ENCODE measurements at places on chromosomes 3 and 15.

DNA sequence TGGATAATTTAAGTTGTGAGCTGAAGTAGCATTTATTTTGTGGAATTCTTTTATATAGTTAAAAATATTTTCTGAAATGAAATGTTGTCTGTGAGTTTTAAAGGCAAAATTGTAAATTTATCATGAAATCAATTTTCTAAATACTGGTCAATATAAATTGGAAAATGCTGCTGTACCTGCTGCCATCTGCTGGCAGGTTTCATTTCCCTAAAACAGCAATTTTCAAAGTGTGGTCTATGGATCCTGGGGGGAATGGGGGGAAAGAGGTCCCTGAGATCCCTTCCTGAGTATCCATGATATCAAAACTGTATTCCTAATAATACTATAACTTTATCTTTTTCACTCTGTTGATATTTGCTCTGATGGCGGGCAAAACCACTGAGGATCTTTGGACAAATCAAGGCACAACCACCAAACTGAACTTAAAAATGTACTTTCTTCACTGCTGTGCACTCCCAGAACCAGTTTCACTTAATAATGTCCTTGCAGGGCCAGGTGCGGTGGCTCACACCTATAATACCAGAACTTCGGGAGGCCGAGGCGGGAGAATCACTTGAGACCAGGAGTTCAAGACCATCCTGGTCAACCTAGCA lies 17.2 kb upstream of the CCR4 start:
- DNase-seq, result peak; percentile 50

DNA sequence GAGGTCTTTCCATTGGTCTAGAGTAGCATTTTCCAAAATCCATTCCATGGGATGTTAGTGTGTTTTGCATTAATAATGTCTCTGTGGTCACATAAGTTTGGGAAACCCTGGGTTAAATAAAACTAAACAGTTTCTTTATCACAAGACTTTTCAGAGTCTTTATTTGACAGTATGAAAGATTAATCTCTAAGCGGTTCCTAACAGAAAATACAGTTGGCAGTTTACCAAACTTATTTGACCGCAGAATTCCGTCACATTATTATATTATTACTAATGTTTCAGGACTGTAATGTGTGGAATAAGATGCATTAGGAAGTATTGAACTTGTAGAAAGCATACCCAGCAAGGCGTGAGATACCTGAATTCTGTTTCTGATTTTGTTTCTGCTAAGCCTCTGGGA lies 71.5 kb upstream of the ADAMTSL3 start:
- no peak for DNase-seq

DNA sequence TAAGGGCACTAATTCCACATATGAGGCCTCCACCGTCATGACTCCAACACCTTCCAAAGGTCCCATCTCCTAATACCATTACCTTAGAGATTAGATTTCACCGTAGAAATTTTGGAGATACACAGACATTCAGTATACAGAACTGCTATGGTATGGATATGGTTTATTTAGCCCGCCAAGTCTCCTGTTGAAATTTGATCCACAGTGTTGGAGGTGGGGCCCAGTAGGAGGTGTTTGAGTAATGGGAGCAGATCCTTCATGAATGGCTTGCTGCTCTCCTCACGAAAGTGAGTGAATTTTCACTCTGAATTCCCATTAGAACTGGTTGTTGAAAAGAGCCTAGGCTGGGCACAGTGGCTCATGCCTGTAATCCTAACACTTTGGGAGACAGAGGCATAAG lies 7.4 kb downstream of the MKRN3 start:
- no peak for DNase-seq

- peak; percentile 47 for DNase-seq
These were observed 71.0 kb downstream of the ADAMTS7 start for GRCh38 chr15:78739996-78740903.

DNA sequence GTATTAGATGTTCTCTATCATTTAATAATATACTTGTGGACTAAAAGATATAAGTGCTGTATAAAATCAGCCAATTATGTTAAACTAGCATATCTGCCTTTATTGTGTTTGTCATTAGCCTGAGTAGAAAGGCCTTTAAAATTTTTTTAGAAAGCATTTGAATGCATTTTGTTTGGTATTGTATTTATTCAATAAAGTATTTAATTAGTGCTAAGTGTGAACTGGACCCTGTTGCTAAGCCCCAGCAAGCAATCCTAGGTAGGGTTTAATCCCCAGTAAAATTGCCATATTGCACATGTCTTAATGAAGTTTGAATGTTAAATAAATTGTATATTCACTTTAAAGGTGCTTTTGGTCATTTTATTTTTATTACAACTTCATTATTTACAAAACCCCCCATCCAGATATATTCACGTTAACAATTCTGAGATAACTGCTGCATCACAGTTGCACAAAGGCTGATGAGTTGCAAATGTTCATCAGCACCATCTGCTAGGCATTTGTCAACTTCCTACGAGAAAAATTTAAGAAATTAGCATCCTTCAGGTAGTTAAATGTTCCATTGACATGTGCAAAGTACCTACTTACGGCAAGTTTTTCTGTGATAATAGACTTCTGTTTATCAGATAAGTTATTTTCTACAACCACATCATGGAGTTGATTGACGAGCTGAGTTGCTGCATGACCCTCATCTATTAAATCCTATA lies 6.3 kb downstream of the EIF4A2 start:
- no peak for DNase-seq

GRCh38 chr3:177934001-177934891 lies 602.0 kb upstream of the KCNMB2 start:
- peak; percentile 67 for DNase-seq

GRCh38 chr3:10927551-10927950 lies 65.0 kb upstream of the SLC6A1 start:
- peak; percentile 44 for DNase-seq

- DNase-seq, result peak; percentile 90
These were observed at the start of gene ADAMTS9 for GRCh38 chr3:64687781-64688604. Gene ADAMTS9, minus strand, starts transcription at chr3:64688000. Its CDS starts 343 bp downstream, at chr3:64687657.

DNA sequence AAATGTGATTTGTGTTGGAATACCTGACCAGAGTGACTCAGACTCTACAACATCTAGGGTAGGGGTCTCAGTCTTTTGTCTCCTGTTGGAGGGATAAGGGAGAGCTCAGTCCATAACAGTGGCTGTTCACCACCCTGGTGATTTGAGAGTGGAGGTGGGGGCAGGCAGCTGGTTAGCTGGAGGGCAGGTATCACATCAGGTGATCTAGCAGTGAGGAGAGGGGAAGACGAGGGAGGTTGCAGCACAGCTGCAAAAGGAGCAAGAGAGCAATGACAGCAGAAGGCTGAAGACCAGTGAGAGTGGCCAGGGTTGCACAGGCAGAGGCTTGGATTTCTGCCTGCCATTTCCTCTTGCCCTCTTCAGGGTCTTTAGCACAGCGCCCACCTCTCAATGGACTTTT lies 38.4 kb downstream of the PLCL2 start:
- no peak for DNase-seq

GRCh38 chr3:111737706-111738086 lies 121.4 kb upstream of the PHLDB2 start:
- peak; percentile 96 for DNase-seq

- DNase-seq, result no peak
These were observed 163.1 kb downstream of the CLSTN2 start for GRCh38 chr3:140097874-140098635.

DNA sequence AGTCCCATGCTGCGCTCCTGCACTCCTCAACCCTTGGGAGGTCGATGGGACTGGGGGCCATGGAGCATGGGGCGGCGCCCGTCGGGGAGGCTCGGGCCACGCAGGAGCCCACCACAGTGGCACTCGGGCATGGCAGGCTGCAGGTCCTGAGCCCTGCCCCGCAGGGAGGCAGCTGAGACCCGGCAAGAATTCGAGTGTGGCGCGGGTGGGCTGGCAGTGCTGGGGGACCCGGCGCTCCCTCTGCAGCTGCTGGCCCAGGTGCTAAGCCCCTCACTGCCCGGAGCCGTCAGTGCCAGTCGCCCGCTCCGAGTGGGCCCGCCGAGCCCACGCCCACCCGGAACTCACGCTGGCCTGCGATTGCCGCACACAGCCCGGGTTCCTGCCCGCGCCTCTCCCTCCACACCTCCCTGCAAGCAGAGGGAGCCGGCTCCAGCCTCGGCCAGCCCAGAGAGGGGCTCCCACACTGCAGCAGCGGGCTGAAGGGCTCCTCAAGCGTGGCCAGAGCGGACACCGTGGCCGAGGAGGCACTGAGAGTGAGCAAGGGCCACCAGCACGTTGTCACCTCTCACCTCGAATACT lies 200.3 kb downstream of the ROBO2 start:
- no peak for DNase-seq

- DNase-seq, result no peak
These were observed 15.3 kb downstream of the FLNB start for GRCh38 chr3:58023531-58023930.

- no peak for DNase-seq
These were observed 424.1 kb upstream of the KCNMB2 start for GRCh38 chr3:178112134-178112533.

GRCh38 chr3:64861684-64862083 lies 173.9 kb upstream of the ADAMTS9 start:
- no peak for DNase-seq

DNA sequence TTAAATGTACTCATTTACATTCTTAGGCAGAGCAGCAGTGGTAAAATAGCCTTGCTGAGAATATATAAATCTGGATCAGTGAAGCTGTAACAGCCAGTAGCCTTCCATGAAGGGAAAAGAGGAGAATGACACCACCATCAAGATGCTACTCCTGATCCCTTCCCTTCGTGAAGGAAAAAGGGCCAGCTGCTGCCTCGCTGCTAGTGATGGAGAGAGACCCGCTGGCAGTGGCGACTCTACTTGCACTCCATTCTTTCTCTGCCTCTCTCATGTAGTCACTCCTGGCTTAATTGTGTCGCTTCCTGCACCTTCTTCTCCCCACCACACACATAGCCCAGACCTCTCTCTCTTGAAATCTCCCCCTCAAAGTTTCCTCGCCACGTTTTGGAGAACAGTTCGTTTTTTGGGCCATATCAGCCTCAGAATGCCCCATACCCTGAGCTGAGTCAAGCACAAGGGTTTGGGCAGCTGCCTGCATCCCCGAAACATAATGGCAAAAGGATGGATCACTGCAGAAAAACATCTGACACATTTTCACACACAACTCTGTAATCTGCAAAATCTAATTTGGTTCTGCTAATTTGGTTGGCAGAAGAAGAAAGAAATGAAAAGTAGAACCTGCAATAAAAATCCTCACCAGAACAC lies 460.3 kb upstream of the IL12A start:
- DNase-seq, result no peak

GRCh38 chr3:161420746-161421145 lies 49.4 kb upstream of the SPTSSB start:
- DNase-seq, result peak; percentile 76

- peak; percentile 65 for DNase-seq
These were observed 9.1 kb downstream of the MRPS11 start for GRCh38 chr15:88476635-88477060.

DNA sequence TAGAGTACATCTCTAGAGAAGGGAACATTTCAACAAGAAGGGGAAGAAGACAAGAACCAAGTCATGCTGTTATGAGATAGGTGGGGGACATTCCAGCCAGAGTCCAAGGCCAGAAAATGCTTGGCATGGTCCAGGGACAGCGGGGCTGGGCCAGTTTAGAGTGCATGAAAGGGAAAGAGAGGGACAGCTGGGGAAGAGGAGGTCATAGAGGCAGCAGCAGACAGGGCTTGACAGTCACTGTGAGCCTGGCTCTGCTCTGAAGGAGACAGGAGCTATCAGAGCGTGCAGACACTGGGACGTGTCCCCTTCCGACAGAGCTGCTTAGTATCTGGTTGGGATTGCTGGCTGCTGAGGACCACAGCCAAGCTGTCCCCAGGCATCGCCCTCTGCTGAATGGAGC lies 35.7 kb upstream of the PRR20G start:
- DNase-seq, result no peak

DNA sequence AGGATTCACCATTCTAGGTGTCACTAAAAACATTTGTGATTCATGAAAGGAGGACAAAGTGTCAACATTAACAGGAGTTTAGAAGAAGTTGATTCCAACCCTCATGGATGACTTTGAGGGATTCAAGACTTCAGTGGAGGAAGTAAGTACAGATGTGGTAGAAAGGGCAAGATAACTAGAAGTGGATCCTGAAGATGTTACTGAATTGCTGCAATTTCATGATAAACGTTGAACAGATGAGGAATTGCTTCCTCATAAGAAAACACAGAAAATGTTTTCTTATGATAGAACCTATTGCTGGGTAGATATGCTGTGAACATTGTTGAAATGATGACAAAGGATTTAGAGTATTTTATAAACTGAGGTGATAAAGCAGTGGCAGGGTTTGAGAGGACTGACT lies 23.5 kb upstream of the ATP2C1 start:
- DNase-seq, result no peak

DNA sequence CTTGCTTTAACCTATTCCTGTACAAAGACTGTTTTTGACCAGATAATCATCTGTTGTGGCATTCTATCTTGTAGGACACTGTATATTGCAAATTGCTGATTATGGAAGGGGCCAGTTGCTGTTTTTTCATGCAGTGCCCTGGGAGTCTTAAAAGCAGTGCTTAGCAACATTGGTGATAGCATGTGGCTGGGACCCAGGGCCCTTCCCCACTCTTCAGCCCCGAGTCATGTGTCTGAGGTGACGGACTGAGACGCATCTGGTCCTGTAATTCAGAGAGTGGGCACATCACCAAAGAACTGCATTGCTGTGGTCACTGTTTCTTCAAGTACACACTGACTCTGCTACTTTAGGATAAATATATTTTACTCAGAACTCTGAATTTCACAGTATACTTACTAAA lies 63.4 kb downstream of the SNRK start:
- peak; percentile 73 for DNase-seq

- DNase-seq, result peak; percentile 11
These were observed 910.0 kb upstream of the ROBO1 start for GRCh38 chr3:80677796-80678195.

DNA sequence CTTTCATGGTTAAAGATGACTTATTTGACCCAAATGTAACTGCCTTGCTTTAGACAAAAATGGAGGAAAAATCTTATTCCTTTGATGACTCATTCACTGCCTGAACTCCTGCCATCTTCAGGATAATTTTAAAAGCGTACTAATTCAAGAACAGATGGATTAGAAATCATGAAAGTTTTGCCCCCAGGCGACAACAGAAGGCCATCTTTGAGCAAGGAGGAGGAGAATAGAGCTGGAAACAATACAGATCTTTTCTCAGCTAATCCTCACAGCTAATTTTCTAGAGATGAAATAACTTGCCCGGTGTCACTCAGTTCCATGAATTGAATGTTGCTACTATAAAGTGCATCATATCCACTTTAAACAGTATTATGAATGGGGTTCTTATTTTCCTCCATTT lies 324.7 kb upstream of the RARB start:
- peak; percentile 21 for DNase-seq

DNA sequence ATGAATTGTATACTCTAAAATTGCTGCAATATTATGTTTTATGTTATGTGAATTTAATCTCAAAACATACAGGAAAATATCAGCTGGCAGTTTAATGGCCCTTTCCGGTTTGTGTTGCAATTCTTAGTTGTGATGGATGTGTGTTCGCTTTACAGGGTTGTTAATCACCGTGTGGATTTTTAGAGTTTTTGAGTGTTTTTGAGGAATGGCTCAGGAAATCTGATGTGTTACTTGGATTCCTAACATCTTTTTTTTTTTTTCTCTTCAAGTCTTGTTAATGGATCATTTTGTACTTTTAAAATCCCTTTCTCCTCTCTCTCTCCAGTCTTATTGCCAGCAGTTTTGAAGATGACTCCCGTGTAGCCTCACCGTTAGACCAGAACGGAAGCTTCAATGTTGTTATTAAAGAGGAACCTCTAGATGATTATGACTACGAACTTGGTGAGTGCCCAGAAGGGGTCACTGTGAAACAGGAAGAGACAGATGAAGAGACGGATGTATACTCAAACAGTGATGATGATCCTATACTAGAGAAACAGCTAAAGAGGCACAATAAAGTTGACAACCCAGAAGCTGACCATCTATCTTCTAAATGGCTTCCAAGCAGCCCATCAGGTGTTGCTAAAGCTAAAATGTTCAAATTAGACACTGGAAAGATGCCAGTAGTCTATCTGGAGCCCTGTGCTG lies 35.7 kb downstream of the MGA start:
- peak; percentile 22 for DNase-seq
